Fibroblast of skin of right quadriceps (primary cell): ENCODE measurements at places on chromosomes 4 and X.

- DNase-seq: no peak
Observed at GRCh38 chrX:72604112-72604511, 31.5 kb upstream of the HDAC8 start.

GRCh38 chr4:15562114-15562513 is 92.4 kb downstream of the CC2D2A start:
- no peak for DNase-seq

- DNase-seq: peak; percentile 72
Observed at GRCh38 chrX:16839852-16840460, 30.2 kb downstream of the RBBP7 start.

GRCh38 chrX:1511829-1512228 is 25.2 kb downstream of the P2RY8 start:
- no peak for DNase-seq

- DNase-seq: no peak
Observed at GRCh38 chr4:146112389-146112788, 63.1 kb upstream of the LSM6 start.

DNA sequence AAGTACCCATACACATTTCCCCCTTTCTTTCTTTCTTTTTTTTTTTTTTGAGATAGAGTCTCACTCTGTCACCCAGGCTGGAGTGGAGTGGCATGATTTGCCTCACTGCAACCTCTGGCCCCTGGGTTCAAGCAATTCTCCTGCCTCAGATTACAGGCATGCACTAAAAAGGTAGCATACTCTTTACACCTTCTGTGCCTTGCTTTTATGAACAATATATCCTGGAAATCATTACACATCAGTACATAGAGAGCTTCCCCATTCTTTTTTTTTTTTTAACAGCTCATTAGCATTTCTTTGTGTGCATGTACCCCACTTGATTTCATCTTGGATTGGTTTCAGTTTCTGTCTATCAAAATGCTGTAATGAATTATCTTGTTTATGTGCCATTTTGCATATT is 18.6 kb upstream of the HSD17B10 start:
- no peak for DNase-seq

GRCh38 chr4:150874338-150875226 is 140.5 kb downstream of the LRBA start:
- no peak for DNase-seq

- DNase-seq: no peak
Observed at GRCh38 chr4:189834616-189835015, 106.1 kb upstream of the FRG1 start.

DNA sequence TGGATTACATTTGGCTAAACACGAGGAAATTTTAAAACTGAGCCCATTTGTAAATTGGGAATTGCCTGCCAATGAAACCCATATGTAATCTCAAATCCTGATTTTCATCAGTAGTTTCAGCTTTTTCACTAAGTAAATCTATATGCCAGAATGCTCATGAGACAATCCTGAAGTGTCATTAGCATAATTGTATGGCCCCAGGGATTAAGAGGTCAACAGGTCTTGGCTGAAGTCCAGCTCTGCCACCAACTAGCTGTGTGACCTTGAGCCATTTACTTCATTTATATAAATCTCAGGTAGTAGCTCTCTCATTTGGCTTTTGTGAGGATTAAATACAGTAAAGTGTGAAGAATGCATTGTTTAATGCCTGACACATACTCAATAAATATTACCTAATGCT is 320.5 kb upstream of the EMCN start:
- no peak for DNase-seq

- DNase-seq: no peak
Observed at GRCh38 chr4:86872135-86872534, 20.1 kb downstream of the C4orf36 start.

- DNase-seq: no peak
Observed at GRCh38 chr4:67632492-67632891, 68.5 kb downstream of the UBA6 start.

GRCh38 chr4:112931001-112931400 is 118.5 kb upstream of the ANK2 start:
- no peak for DNase-seq

GRCh38 chr4:136818811-136819330 is 713.4 kb downstream of the PCDH18 start:
- peak; percentile 1 for DNase-seq

- DNase-seq: no peak
Observed at GRCh38 chrX:120559804-120560203, 958 bp downstream of the CUL4B start.

DNA sequence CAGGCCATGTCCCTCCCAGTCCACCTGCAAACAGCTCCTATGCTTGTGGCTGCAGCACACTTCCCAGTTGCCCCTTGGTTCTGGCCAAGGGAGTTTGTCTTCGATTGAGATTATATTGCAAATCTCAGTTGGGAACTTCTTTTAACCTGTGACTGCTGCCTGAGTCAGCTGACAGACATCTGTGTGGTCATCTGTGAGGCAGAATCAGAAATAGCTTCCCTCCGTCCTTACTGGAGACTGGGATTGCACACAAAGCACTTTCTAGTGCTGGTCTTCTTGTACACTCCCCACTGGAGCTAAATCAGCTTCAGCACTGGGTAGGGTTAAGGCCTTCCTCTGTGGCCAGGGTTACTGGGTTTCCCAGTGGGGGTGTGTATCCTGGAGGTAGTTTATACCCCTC is 34.3 kb downstream of the ZNF330 start:
- no peak for DNase-seq
